ENCODE measurements at places on chromosomes 2 and 18.

DNA sequence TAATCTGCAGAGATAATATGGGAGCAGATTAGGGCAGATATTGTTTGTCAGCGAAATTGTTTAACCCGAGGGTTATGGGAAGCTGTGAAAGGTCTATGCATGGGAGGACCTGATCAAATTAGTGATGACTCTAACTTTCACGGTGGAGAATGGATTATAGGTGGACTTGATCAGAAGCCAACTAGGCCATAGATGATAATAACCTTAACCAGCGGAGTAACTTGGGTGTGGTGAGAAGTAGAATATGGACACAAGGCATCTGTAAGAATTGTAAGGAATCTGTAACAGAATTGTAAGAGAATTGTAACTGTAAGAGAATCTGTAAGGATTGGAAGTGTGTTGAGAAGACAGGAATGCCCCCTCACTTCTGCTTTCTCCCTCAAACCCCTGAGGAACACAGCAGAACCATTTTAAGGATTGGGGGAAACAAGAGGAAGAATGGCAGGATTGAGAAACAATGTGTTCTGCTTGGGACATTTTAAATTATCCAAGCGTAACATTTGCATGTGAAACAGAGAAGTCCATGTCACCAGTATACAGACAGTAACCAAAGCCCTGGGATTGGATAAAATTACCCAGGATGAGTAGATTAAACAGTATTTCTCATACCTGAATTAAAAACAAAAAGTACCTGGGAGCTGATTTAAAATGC is 14.9 kb upstream of the SLC39A10 start:
- no peak for DNase-seq

GRCh38 chr2:222447131-222447530 is 22.8 kb downstream of the SGPP2 start:
- DNase-seq, result no peak

- DNase-seq, result no peak
Observed at GRCh38 chr2:160752475-160753330, 259.1 kb upstream of the RBMS1 start.

- DNase-seq, result no peak
Observed at GRCh38 chr2:127469974-127470373, 51.7 kb downstream of the PROC start.

DNA sequence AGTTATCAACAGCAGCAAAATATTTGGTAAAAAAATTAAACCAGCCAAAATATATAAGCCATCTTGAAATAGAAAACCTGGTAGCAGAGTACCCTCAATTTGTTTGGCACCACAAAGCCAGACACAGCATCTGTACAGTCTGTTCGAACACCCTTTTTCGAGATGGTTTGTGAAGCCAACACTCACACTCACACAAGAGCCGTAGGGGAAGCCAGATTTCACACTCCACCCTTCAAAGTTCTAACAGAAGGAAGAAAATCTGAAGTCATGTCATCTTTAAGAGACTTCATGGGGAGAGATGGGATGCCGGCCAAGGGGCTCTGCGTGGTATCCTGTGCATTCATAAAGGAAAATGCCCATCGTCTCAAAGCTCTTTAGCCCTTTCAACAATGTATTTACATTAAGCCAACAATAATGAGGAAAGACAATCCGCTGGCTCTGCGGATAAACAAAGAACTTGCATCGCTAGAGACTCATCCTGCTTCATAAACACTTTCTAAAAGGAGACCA is 451.5 kb upstream of the CHST9 start:
- no peak for DNase-seq

GRCh38 chr18:23306822-23307221 is 146.3 kb upstream of the RIOK3 start:
- DNase-seq, result no peak

DNA sequence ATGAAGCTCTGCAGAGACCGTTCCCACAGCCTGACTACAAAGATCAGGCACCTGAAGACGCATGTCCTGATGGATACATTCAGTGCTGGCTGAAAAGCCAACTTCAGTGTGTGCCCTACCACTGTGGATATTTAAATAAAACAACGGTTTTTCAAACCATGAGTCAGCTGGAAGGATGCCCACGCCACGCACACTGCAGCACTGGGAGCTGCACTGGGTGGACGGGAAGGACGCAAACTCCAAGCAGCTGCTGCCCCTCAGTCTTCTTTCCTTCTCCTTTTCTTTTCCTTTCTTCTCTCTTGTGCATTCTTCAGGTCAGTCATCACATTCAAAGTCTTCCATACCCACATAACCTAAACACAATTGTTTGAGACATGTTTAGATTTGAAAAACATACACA is 7.9 kb downstream of the TMEM18 start:
- DNase-seq, result no peak

DNA sequence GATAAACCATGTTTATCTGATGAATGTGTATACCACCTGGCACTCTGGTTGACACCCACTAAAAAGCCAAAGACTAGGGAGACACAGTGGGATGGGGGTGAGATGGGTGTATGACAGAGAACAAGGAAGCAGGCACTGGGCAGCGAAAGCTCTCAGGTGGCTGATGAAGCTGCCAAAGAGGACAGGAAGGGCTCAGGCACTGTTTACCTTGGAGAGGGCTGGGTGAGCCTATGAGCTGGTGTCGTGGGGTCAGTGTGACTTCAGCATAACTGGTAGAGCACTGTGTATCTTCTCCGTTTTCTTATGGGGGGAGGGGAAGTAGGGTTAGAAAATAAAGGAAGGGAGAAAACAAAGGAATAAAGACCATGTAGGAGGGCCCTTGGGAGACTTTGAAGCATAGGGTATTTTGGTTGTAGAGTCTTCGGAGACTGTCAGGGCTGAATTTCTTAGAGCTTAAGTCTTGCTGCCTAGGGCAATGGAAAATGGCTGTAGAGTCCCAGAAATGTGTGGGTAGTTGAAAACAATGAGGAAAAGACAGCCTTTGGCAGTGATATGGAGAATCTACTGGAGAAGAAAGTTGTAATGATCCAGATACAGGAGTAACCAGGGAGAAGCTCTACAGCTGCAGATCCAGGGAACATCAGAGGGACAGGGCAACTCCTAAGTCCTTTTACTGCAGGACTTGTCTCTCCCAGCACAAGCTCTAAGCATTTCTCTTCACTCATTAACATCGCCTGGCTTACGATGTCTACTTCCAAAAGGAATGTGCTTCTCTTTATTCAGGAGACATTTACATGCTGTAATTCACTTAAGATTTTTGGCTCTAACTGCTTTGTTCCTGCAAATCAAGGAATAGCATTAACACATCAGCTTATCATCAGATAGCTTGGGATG is 120.0 kb downstream of the AQP4 start:
- DNase-seq, result no peak

- no peak for DNase-seq
Observed at GRCh38 chr2:158923180-158923594, 45.3 kb upstream of the TANC1 start.

DNA sequence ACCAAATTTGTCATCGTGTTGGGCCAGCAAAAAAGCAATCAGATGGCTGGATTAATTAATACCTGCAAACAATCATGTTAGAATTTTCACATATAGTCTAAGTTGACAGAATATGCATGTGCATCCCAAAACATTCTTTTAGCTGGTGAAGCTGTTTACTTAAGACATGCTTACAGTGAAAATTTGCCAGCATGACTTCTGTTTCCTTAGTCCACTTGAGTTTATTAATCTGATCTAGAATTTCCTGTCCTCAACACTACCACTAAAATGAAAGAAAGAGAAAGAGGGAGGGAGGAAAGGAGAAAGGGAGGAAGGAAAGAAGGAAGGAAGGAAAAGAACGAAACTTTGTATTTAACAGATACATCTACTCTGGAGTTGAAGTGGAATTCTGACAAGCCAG is 2109.9 kb upstream of the PIK3C3 start:
- no peak for DNase-seq

- DNase-seq, result no peak
Observed at GRCh38 chr18:75262511-75262910, 51.9 kb downstream of the TSHZ1 start.

DNA sequence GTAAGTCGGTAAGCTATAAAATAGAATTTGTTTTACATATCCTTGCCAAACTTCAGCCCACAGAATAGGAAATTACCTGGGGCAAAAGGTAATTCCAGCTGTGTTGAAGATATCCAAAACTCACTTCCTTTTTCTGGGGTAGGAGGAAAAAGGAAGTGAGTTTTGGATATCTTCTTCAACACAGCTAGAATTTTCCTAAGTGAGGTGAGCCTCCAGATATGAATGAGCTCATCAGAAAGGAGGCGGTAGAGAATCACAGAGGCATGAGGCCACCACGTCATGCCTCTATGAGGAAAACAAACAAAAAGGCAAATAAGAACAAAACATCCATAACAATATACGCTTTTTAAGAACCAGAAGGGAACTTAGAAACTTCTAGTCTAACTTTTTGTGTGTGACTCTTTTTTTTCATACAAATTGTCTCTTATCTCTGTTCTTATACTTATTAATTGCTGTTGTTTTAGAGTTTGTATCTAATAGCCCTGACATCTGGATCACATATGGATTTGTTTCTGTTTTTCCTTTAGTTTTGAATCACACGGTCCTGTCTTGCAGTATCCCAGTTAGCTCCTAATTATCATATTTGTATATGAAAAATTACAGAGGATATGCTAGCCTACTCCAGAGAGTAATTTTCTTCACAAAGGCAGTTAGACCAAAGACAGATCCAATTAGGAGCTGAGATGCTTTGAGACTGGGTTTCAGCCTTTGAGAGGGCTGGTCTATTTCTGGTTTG is 104.5 kb downstream of the RBM43 start:
- DNase-seq, result no peak

DNA sequence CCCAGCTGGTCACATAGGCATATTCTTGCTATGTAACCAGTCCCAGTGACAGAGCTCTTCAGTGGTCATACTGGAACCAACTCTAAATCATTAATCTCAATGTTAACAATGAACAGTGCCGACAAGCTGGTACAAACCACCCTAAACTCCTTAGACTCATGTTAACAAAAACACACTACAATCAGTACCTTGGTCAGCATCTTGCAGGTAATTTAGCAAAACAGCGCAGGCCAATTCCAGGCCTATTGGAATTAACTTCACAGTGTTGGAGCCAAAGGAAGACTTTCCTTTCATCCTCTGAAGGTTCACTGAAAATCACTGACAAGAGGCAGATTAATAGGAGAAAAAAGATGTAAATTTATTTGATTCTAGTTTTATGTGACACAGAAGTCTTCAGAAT is 396.4 kb downstream of the PIK3C3 start:
- no peak for DNase-seq

DNA sequence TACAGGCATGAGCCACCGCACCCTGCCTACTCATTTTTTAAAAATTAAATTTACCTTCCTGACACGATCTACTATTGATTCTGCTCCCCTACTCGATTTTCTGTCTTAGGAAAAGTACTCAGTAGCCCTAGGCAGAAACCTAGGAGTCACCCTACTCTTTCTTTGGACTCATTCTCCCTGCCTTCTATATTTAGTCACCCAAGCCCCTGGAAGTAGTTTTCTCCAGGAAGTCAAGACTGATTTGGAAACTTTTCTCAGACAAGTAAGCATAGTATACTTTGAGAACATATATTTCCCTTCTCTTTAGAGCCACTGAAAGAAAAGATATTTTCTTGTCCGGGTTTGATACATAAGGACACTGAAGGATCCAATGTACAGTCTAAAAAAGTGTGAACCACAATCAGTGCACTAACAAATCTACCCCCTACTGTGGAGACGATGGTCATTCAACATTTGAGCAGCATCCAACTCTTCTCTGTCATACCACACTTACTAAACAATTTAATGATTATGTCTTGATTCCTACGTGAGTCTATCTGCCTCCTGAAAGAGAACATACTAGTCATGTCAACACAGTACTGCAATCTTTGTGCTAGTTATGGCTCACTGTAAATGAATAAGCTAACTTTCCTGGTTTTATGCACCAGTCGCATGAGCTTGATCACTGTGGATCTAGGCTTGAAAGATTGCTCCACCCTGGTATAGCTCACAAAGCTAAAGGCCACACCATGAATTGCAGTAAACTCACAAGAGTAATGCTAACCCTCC is 19.8 kb downstream of the YWHAQ start:
- no peak for DNase-seq

DNA sequence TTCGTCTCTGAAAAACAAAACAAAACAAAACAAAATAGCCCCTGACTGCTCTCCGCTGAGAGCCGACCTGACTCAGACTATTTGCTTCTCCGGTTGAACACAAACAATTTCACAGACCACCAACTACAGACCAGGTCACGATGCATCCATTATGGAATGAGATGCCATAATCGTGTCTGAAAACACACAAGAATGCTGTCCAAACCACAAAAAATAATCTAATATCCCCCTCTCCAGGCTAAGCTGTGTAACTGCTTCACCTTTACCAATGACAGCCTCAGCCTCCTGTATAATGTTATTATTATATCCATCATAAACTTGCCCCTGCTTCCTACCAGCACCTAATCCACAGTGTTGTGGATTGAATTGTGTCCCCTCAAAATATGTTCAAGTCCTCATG is 114.7 kb downstream of the DNAH6 start:
- DNase-seq, result peak; percentile 57

DNA sequence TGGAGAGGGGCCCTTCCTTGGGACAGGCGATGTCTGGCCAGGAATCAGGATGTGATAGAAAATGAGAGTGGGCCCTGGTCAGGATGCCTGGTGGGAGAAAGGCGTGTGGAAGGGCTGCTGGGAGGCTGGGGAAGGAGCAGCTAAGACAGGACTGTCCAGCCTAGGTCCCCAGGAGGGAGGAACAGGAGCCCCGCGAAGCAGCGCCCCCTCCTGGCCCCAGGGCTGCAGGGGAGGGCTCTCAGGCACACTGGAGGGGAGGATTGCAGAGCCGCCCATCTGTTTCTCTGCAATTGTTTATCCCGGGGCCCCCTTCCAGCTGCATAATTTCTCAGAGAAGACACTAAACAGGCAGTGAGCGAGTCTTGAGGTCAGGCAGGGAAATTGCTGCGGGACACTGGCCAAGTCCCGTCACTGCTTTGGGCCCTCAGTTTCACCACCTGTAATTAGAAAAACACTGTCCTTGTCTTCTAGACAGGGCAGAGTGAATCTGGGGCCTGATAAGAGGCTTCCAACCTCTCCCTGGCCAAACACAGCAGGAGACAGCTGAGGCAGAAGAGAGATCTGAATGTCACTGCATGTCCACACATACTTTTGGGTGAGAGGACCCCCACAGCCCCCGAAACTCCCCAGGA is 3.9 kb upstream of the NPPC start:
- no peak for DNase-seq

- no peak for DNase-seq
Observed at GRCh38 chr18:50410894-50411293, 36.0 kb downstream of the SKA1 start.

GRCh38 chr2:225431105-225431863 is 31.8 kb downstream of the NYAP2 start:
- DNase-seq, result no peak

DNA sequence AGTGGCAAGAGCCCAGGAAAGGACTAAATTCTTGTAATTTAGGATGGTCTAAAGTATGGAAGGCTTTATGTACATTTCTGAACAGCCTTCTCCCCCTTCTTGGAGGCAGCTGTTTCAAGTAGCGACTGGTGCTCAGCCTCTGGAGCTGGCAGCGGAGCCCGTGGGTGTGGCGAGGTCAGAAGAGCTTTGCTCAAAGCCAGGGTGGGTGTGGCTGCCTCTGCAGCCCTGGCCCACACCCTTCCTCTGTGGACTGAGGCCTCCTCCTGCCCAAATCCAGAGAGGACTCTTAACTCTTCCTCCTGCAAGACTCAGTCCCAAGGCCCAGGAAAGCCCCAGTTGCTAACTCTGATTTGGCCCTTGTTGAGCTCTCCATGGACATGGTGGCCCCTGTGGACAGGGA is 202.1 kb upstream of the REV1 start:
- DNase-seq, result no peak

Measured in CD4-positive, alpha-beta memory T cell (primary cell).